ENCODE measurements at places on chromosomes 3 and 15.

GRCh38 chr3:101902041-101902440 lies 52.7 kb downstream of the NFKBIZ start:
- no peak for DNase-seq

- DNase-seq = no peak
Measured at GRCh38 chr3:158528076-158528674, 42.8 kb upstream of the MLF1 start.

DNA sequence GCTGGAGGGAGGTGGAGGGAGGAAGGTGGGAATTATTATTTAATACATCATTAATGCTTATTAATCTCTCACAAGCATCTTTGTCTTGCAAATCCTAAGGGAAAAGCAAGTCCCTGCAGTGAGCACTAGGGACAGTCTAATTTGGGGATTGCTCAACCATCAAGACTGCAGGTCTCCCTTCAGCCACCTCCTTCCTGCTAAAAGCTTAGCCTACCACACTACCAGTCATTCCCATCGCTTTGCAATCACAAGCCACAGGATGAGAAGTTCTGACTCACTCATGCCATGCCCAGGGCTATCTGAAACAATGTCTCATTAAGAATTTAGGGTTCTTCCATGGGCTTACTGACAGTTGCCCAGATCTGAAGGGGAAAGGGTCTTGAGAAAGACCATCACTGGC lies 51.0 kb upstream of the EIF1B start:
- DNase-seq = no peak

DNA sequence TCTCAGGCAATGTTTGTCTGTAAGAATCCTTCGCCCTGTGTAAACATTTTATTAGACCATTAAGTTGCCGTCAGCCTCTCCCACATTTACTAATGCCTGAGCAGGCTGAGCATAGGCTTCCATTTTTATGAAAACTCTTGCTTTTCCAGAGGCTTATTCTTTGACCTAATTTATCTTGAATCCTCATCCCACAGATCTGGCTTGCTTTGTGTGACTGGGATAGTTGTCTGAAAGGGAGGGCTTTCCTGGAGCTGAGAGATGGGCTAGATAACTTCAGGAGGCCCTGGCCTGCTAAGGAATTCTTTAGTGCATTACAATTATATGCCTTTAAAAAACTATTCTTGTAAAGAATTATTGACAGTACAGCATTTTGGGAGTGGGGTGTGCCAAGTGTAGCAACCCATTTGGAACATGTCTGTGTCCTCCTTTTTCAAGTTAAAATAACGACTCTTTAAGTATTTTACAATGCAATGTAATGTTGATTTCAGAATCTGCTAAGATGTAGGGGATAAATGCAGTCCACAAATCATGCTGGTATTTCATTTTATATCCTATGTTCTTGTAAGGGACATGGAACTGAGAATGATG lies 52.4 kb downstream of the EEFSEC start:
- no peak for DNase-seq

- DNase-seq = no peak
Measured at GRCh38 chr15:66294932-66295235, 1.5 kb downstream of the DIS3L start.

DNA sequence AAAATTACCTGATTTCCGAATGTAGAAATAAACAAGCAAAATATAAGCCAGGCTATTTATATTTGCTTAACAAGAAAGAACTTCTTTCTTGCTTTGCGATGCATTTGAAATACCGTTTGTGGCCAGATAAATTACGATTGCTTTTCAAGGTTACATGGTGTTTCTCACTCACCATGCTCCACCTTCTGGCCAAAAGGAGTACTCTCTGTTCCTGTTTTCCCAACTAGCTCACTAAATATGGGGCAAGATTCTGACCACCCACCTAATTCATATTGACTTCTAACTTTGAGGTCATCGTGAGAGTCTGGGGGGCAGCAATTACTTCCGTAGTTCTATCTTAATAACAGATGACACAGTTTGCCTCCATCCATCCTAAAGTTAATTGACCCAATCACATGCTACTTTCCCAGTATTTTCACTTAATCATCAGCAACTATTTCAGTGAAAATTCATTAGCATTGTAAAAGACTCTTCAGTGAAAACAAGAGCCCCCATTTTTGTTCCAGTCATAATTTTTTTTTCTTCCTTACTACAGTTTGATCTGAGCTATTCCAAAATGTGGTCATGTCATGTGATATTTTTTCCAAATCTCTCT lies 25.9 kb downstream of the ACP3 start:
- peak; percentile 49 for DNase-seq

DNA sequence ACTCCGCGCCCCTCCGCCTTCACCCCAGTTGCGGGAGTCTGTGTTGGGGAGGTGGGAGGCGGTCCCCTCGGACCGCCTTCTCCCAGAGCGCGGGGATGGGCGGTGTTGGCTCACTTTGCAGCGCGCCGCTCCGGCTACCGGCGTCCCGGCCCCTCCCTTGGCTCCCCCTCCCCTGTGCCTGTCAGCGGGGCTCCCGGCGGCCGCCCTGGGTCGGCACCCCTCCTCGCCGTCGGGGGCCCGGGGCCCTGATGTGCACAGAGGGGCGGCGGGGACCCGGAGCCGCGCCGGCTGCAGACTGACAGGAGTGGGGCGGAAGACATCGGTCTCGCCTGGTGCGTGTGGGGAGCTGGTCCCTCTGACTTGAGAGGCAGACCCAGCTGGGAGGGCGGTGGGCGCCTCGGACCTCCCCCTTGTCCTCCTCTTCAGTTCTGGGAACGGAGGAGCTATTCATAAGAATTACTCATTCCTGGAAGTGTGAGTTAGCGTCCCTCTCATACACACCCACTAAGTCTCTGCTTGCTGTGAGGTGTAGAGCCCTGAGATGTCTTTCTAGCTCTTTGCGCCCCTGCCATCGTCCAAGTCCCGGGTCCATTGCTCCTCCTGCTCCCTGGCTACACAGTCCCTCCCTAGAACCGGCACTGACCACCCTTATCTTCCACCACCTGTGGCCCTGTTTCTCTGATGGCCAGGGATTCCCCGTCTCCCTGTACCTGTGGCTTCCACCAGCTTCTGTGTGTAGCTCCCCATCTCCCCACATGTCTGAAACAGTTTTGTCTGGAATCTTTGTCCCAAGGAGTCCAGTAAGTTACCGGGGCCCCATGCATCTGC lies 42.3 kb upstream of the ROPN1 start:
- no peak for DNase-seq

DNA sequence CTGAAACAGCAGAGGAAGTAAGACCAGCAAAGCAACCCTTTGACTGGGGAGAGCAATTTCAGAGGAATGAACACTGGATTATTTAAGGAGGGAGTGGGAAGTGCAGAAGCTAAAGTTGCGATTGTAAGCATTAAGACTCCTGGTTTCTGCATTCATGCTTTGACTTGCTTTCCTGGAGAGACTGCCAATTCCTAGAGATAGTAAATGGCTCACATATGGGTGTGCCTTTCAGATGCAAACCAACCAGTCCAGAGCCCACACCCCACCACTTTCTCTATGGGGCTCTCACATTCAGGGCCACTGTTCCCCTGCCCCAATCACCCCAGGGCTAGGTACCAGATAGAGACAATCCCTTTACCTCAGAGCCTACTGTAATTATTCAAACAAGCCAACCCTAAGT lies 200.9 kb upstream of the EIF1B start:
- DNase-seq = no peak

- no peak for DNase-seq
Measured at GRCh38 chr3:179961071-179961702, 75.5 kb downstream of the PEX5L start.

DNA sequence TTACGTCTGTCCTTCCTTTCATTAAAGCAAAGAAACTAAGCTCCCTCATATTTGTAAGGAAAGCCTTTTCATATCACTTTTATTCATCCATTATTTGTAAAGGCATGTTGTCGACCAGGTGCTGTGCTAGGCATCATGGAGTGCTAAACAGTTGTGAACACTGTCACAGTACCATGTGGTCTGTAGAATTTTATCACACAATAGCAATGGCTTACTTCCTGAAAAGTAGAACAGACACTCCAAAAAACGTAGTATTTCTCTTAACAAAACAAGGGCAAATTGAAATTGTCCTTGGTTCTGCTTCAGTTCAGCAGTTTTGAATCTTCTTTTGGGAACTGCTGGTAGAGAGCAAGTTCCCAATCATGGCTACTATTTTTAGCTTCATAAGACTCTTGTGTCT lies 63.3 kb downstream of the RBMS3 start:
- no peak for DNase-seq

- DNase-seq = no peak
Measured at GRCh38 chr3:190739641-190740185, 122.8 kb downstream of the GMNC start.

GRCh38 chr15:26129852-26130251 lies 266.7 kb upstream of the ATP10A start:
- no peak for DNase-seq

DNA sequence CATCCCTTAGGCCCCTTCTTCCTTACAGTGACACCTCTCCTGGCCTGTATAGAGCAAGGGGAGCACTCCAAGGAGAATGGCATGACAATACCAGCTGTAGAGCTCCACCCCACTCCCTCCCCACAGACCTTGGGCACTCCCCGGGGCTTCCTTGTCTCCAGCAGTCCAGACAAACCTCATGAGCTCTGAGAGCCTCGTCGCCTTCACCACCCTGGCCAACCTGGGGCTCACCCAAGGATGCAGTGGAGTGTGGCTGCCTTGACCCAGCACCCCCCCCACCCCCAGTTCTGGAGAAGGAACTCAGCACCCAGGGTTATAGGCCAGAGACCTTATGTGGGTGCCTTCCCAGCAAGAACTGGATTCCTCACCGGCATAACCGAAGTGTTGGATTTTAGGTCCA lies 7.4 kb upstream of the SLCO2A1 start:
- DNase-seq = no peak

- no peak for DNase-seq
Measured at GRCh38 chr3:149612456-149612855, 45.4 kb downstream of the WWTR1 start.

DNA sequence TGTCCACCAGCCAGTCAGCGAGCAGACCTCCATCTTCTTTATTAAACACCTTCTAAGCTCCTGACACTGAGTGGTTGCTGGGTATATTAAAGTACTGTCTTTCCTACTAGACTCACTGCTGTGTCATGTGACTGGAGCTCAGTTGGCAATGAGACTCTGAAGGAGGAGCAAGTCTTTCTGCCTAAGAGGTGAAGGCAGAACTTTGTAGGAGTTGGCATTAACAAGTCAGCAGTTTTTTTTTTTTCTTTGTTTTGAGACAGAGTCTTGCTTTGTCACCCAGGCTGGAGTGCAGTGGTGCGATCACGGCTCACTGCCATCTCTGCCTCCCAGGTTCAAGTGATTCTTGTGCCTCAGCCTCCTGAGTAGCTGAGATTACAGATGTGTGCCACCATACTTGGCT lies 62.2 kb downstream of the ABHD5 start:
- DNase-seq = no peak

GRCh38 chr3:133394561-133395311 lies 5.1 kb upstream of the BFSP2 start:
- DNase-seq = no peak

DNA sequence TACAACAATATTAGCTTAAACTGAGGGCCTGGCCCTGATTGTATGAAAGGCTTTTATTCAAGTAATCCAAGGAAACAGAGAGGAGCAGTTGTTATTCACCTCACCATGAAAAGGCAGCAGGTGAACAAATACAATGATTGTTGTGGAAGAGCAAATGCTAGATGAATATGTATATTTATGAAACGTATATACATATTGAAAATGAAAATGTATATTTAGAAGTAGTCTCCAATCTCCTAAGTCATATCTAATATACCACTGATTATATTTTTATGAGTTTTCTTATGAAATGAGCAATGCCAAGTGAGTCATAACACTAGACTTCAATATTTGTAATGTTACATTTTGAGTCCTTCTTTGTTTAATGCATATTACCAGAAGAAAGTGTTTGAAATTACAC lies 116.2 kb upstream of the KCNMB2 start:
- no peak for DNase-seq

DNA sequence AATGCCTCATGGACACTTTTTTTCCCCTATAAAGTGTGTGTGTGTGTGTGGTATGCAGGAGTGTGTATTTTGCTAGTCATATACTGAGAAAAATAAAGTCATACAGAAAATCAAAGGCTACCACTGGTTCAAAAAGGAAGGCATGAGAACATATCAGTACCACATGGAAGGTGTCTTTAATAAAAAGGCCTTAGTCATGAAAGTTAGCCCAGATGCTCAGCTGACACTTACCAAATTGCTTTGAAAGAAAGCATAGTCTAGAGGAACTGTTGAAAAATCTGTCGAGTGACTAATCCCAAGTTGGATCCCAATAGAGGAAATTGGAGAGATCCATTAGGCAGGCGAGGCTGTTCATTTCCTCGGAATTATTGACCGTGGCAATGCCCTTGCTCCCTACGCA lies 432.9 kb upstream of the CFAP20DC start:
- no peak for DNase-seq

- DNase-seq = no peak
Measured at GRCh38 chr3:40876496-40876895, 322.8 kb upstream of the CTNNB1 start.

GRCh38 chr3:22565393-22565792 lies 637.7 kb upstream of the UBE2E2 start:
- no peak for DNase-seq

- no peak for DNase-seq
Measured at GRCh38 chr15:31062310-31062847, 39.1 kb downstream of the TRPM1 start.

Measured in NCI-H1694 treated with DMSO at 0.1 percent for 48 hours (cell line).